NCI-H510A (cell line): ENCODE measurements at places on chromosomes 5 and 9.

DNA sequence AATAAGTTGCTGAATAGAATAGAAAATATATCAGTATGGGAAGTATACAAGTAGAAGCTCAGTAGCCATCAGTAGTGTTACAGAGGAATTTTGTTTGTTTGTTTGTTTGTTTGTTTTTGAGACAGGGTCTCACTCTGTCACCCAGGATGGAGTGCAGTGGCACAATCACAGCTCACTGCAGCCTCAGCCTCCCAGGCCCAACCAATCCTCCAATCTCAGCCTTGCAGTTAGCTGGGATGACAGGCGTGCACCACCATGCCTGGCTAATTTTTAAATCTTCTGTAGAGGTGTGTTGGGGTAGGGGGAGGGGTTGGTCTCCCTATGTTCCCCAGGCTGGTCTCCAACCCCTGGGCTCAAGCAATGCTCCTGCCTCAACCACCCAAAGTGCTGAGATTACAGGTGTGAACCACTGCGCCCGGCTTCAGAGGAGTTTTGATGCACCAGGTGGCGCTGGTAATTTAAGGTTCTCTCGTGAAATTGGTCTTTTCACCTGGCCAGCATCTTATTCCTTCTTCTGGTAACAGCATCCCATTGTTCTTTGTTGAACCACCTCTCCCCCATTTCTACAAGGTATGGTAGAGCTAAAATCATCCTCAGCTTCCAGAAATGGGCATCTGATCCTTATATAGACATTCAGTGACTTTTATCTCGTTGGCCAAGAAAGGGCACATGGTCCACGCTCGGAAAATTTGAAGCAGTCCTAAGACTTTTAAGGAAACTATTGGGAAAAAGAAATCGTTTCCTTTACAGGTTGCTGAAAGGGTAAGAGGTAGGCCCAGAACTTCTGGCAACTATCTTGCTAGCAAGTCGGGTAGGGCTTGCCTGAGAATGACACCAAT lies 157.1 kb downstream of the ARRDC3 start:
- no peak for DNase-seq

DNA sequence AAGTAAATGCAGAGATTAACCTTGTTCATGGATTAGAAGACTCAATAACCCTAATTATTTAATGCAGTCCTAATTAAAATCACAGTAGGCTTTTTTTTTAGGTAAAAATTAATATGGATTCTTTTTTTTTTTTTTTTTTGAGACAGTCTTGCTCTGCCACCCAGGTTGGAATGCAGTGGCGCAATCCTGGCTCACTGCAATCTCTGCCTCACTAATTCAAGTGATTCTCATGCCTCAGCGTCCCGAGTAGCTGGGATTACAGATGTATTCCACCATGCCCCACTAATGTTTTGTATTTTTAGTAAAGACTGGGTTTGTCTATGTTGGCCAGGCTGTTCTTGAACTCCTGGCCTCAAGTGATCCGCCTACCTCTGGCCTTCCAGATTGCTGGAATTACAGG lies 40.6 kb downstream of the DENND4C start:
- DNase-seq: no peak

DNA sequence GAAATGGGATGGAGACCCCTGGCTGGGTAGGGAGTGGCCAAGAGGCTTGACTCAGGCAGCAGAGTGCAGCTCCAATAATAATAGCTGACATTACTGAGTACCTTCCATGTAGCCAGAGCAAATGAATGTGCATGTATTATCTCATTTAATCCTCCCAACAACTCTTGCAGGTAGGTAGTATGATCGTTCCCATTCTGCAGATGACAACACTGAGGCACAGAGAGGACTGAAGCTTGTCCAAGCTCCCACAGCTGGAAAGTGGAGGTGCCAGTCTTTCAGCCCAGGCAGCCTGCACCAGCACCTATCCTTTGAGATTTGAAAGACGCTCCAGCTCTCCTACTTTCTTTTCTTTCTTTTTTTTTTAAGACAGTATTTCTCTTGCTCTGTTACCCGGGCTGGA lies 87.6 kb downstream of the PCDH1 start:
- no peak for DNase-seq

DNA sequence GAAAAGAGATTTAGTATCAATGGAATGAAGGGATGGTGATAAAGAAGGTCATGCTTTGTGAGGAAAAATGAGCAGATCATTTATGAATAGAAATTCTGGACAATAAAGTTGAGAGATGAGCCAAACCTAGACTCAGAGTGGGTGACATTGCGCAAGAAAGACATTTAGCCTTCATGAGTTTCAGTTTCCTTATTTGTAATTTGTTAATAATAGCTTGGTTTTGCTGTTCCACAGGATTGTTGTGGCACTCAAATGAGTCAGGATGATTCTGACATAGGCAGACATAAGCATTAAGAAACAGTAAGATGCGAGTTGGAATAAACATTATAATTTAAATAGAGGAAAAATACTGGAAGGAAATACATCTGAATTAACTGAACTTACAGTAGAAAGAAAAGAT lies 34.8 kb downstream of the ITGA2 start:
- no peak for DNase-seq

DNA sequence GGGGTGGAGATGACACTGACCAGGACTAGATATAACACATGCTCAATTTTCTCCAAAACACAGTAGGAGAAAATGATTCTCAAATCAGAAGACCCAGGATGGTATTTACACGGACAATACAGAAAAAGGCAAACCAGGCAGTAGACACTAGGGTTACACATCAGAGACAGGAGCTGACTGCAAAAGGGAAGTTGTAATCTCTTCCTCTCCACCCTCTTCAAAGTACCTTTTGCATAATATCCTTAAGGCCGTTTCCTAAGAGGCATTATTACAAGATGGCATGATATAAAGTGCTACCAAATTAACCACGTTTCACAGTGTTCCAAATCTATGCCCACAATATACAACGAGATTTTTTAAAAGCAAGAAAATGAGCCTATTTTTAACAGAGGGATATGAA lies 39.2 kb downstream of the YIPF5 start:
- DNase-seq: no peak
